ENCODE measurements at places on chromosomes 1 and 21.

- no peak for DNase-seq
Observed at GRCh38 chr1:72557446-72558049, 275.2 kb upstream of the NEGR1 start.

- DNase-seq, result peak; percentile 87
Observed at GRCh38 chr21:15224346-15225086, 159.7 kb upstream of the NRIP1 start.

GRCh38 chr21:32127081-32127480, 151.8 kb downstream of the MIS18A start:
- DNase-seq, result no peak

DNA sequence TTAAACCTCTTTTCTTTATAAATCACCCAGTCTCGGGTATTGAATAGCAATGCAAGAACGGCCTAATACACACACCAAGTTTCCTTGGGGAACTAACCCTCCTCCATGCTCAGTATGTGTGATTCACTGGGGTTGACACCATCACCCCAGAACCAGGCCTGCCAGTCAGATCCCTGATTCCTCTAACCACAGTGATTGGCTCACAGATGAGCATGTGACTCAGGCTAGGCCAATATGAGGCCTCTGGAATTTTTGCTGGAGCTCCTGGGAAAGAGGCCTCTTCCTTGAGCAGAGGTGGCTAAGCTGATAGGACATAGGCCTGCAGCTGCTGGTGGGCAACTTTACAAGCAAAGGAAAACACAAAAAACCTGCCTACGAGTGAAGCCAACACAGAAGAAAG, 74.7 kb upstream of the ZBTB40 start:
- DNase-seq, result no peak

DNA sequence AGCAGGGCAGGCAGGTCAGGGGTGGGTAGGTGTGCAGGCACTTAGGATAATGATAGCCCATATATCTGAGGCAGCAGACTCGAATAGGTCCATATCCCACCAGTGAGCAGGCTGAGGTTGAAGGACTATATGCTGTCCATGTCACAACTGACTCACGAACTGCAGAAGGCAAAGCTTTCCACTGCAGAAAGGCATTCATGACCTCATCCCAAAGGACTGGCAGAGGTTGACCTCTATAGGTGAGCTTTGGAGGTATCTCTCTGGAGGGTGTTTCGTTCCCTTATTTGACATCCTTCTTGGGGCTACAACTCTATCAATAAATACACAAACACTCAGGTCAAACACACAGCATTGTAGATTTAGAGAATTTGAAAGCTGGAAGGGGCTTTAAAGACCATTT, 42.8 kb upstream of the MARK1 start:
- DNase-seq, result no peak

DNA sequence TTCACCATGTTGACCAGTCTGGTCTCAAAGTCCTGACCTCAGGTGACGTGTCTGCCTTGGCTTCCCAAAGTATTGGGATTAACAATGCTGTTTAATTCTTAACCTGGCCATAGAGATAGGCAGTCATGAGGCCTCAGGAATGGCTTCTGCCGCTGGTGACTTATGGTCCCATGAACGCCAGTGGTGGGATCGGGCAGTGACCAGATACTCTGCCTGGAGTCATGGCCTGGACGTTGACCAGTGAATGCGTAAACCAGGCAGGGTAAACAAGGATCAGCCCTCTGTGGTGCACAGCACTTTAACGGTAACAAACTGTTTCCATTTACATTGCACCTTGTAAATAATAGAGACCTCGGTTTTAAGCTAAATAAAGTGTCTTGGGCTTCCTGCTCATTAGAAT, 23.0 kb downstream of the MTARC1 start:
- DNase-seq, result no peak

GRCh38 chr1:117590273-117590925, 15.4 kb upstream of the TENT5C start:
- no peak for DNase-seq

DNA sequence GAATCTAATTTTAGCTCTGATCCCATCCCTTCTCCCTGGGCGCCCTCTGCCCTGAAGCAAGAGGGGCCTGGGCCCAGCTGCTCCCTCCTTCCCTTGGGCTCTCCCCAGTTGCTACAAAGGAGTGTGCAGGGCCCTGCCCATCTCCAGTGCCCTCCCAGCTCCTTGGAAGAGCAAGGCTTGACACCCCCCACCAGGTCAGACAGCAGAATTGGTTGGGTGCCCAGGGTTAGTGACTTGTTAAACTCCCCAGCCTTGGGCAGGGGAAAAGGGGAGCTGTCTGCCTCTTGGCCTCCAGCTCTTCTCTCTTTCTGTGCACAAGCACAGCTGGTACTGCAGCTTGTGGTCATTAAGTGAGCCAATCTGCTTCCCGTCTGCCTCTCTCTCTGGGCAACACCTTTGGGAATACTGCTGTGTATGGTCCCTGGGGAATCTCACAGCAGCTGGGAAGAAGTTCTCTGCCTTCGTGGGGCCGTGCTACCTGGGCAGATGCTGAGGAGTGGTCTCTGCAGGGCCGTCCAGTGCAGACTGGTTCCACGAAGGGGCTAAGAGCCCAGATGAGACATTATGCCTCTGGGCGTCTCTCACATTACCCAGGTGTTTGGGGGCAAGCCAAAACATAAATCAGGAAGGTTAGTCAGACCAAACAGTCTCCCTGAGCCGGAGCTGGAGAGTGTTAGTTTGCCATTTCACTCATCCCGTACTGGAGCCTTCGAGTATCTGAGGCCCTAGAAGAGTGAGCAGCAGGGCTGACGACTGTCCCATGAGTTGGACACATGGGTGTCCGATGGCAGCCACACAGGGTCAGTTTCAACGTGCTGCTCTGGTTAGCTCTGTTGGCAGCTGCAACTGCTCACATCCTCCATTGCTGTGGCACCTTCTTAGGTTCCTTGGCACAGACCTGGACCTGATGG, 37.3 kb downstream of the TMEM53 start:
- DNase-seq, result no peak

DNA sequence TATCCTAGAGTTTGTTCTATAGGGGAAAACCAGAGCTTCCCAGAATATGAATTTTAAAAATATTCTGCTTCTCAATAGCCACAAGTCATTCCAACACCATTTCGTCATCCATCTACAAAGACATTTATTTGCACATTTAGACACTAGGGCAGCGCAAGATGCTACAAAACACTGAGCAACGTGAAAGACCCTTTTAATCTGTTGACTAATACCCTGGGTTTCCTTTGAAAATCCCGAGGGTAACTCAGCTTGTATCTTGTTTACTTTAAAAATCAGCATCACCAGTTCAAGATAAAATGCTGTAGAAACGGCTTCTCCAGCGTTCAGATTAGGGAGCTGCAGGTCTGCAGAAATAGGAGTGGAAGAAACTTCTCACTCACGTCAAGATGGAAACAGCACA, 13.5 kb downstream of the PDPN start:
- no peak for DNase-seq

GRCh38 chr1:8764293-8764937, 53.0 kb downstream of the RERE start:
- DNase-seq, result no peak

DNA sequence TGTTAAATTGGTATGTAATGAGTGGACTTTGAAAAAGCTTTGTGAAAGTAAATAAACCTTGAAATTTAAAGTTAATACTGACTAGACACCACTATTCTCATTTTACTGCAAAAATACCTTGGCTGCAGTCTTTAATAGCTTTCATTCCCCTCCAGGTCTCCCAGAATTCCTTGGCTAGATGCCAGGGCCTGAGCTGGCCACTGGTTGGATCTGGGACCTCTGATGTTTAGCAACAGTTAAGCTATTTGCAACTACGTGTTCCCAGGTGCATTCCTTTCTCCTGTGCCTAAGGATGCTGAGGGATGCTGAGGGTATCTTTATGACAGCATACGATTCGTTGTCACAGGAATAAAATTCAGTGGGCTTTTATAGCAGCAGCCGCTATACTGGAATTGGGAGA, 938.7 kb downstream of the TTLL7 start:
- peak; percentile 50 for DNase-seq

DNA sequence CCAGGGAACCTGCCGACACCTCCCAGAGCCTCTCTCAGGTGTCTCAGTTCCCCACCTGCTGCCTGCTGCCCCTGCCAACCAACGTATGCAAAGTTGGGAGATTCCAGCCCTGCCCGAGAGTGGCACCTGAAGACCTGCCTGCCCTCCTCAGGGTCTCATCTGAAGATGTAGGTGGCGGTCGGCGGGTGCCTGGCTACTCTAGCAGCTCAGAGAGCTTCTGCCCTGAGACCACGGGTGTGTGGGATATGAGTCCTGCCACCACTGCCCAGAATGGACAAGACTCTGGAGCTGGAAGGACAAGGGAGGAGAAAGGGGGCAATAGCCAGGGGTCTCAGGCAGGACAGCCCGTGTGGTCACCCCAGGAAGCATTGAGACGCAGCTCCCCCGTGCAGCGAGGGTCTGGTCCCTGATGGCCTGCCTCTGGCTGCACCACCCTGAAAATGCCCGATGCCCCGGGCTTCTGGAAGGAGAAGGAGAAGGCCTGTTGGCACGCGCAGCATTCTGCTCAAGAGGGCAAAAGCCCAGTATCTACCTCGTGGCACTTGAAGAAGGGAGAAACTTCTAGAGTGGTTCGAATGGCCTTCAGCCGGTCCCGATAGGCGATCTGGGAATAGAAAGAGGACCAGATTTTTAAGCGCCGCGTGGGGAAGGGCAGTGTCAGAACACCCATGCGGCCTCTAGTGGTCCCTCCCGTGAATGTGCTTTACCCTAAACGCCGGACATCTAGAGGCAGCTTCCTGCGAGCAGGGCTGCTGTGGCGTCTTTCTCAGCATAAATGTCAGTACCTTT, 88.8 kb downstream of the STUM start:
- DNase-seq, result no peak

GRCh38 chr1:187641015-187641414, 812.3 kb downstream of the PLA2G4A start:
- DNase-seq, result no peak

GRCh38 chr1:9780554-9781110, 43.1 kb downstream of the CLSTN1 start:
- no peak for DNase-seq

DNA sequence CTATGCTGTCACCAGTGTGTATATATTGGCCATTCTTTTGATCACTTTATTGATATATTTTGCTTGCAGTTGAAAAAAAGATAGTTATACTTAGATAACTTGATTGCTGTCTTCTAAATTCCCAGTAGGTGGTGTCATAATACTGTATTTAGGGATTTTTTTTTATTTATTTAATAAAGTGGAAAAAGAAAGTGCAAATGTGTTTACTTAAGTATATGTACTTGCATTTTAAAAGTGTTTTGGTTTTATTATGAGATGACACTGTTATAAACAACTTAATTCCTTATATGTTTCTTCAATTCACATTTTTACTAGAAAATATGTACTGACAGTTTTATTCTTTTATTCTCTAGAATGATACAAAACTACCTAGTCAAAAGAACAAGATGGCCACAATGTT, 164.8 kb downstream of the USP25 start:
- no peak for DNase-seq

DNA sequence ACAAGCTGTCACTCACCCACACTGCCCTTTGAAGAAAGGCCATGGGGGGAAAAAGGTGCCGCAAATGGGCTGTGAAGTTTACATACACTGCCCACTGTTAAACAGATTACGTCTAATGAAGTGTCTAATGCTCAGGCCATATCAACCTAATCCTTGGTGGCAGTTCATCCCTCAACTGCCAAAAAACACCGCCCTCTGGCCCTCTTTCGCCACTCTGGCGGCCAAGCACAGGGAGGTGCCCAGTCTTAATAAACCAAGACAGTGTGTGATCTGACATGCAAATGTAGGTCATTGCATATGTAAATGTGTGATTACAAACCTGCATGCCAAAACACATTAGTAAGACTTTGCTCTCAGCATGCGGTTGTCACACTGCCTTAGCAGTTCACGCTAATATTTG, 89.5 kb downstream of the NEK7 start:
- no peak for DNase-seq

- DNase-seq, result no peak
Observed at GRCh38 chr21:45309987-45310381, 22.3 kb upstream of the POFUT2 start.

- no peak for DNase-seq
Observed at GRCh38 chr1:46175243-46175642, 356 bp downstream of the TSPAN1 start.

GRCh38 chr21:23401278-23401677, 2206.0 kb downstream of the MRPL39 start:
- no peak for DNase-seq

- DNase-seq, result no peak
Observed at GRCh38 chr1:25628741-25629421, 12.3 kb downstream of the MAN1C1 start.

- no peak for DNase-seq
Observed at GRCh38 chr1:156021093-156021428, 310 bp upstream of the SSR2 start.

DNA sequence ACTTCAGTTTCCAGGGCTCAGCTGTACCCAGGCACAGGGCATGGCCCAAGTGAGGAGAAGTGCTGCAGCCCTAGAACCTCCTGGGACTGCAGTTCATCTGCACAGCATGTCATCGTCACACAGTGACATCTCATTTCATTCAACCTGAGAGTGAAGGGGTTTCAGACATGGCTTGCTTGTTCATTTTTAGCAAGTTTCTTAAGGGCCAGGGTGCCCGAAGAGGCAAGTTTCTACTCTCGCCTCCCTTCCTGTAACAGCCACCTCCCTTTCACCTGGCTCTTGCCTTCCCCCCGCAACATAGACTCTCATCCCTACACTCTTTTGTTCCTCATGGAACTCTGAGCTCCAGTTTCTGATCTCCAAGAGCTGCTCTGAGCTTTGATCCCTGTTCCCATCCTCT, 108.1 kb downstream of the C1orf21 start:
- no peak for DNase-seq

- DNase-seq, result no peak
Observed at GRCh38 chr1:158362482-158362881, 8.8 kb downstream of the CD1E start.

DNA sequence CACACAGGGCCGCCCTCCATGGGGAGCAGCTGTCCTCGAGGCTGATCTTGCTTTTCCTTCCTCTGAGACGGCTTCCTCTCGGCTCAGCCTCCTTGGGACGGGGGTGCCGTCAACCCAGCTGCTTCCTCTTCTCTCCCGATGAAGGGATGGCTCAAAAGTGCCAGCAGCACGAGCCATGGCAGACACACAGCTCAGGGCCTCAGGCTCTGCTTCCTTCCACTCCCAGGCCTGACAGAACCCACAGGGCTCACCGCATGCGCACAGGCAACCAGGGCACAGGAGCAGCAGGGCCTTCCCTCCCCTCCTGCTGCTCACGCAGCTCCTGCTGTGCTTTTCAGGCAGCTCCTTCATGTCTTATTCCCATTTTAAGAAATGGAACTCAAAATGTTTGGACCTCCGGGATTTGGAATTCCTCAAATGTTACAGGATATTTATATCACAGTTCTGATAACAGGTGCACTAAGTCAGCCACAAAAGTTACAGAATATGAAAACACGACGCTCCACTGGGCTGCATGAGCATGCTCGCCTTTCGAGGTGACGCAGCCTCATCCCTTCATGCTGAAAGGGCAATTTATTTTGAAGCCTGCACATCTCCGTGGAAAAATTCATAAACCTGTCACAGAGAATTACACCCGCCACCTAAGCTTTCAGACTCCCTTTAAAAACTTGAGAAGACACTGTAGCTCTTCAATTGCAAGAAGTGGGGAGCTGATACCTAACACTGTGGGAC, 84.4 kb downstream of the HSF2BP start:
- DNase-seq, result no peak

GRCh38 chr1:104125266-104125665, 375.6 kb downstream of the AMY1C start:
- DNase-seq, result no peak

All from RWPE2 (cell line).